Natural killer cell treated with Interleukin-12 subunit alpha and Interleukin-12 subunit beta and Interleukin-15 and Interleukin-18, amount 100 ng/mL, for 72 hours (primary cell): ENCODE measurements at places on chromosomes 5 and 9.

GRCh38 chr5:161094411-161094810 is 242.4 kb upstream of the ATP10B start:
- H3K4me3 ChIP-seq = no peak overlapping the region
- H3K27ac ChIP-seq = no peak overlapping the region
- no peaks in the 10 kb centered on the region for H3K27me3 ChIP-seq
- DNase-seq = no peak

DNA sequence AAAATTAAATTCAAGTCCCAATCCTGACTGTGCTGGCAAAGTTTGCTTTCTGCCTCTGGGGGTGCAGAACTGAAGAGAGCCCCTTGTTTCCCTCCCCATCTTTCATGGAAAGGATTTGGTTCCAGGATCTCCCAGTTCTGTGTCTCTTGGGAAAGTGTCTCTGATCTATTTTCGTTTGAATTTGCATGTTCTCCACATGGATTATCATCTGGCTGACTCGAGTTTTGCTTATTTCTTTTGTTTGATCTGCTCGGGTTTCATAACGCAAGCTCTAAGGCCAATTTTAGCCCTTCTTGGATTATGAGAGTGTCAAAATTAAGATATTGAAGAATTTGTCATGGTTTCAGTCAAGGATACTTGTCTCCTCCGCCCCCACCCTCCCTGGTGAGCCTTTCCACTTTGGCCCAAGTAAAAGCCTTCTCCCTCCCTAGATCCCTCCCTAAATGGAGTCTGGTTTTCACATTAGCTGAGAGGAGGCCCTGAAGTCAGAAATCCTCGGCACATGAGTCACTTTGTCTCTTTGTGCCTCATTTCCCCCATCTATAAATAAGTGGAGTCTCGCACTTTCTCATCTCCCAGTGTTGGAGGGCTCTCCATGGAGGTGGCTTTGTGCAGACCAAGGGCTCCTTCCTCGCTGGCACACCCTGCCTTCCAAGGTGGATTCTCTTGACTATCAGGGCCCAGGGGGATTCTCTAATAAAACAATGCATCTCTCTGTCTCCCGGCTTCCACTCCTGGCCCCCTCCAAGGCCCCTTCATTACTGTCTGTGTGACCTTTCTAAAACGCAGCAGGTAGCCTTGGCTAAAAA is 17.3 kb downstream of the ADRB2 start:
- DNase-seq = no peak
- peak overlapping the region; percentile 90 for H3K27ac ChIP-seq
- no peaks in the 10 kb centered on the region for H3K27me3 ChIP-seq
- peaks cover 70% of the 10 kb centered on the region for H3K4me1 ChIP-seq
- peak overlapping the region; percentile 69 for H3K4me3 ChIP-seq

DNA sequence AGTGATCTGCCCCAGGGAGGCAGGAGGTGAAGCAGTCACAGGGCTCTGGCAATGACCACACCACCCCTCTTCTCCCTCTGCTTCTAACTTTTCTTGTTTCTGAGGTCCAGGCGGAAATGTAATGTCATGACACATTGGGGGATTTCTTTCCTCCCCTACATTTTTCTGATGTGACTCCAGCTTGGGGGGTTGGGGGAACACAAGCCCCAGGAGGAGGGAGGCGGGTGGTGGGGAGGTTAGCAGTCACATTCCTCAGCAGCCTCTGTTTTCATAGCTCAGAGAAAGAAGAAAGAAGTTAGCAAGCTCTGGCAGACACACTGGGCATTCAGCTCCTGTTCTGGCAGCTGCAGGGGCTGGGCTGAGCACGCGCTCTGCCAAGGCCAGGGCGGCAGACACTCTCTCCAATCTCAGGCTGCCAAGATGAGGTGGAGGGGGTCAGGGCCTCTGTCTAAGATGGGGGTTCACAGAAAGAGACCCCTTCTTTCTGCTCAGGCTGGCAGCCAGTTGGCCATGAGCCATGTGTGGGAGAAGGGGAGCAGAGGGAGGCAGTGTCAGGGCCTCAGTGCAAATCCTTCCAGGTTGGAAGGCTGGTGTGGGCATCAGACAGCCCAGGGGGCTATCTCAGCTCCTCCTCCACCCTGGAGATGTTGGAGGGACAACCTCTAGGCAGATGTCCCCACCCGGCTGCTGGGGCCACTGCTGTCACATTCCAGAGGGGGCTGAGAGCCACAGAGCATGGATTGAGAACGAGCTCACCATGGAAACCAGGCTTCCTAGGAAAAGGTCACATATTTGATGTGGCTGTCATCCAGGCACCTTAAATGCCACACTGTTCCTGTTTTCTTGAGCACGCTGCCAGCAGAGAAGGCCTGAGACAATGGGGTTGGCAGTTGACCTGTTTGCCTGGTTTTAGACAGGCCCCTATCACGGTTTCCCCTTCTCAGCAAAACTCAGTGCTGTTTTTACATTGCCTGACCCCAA is 20.1 kb upstream of the PFDN1 start:
- no peak for DNase-seq
- H3K4me3 ChIP-seq = no peak overlapping the region
- no peak overlapping the region for H3K27ac ChIP-seq
- H3K36me3 ChIP-seq = no peaks in the 10 kb centered on the region
- H3K27me3 ChIP-seq = peaks cover 10% of the 10 kb centered on the region

GRCh38 chr5:63032343-63032742 is 453.7 kb downstream of the LRRC70 start:
- H3K4me1 ChIP-seq = no peaks in the 10 kb centered on the region
- no peak overlapping the region for H3K27ac ChIP-seq
- H3K27me3 ChIP-seq = no peaks in the 10 kb centered on the region

DNA sequence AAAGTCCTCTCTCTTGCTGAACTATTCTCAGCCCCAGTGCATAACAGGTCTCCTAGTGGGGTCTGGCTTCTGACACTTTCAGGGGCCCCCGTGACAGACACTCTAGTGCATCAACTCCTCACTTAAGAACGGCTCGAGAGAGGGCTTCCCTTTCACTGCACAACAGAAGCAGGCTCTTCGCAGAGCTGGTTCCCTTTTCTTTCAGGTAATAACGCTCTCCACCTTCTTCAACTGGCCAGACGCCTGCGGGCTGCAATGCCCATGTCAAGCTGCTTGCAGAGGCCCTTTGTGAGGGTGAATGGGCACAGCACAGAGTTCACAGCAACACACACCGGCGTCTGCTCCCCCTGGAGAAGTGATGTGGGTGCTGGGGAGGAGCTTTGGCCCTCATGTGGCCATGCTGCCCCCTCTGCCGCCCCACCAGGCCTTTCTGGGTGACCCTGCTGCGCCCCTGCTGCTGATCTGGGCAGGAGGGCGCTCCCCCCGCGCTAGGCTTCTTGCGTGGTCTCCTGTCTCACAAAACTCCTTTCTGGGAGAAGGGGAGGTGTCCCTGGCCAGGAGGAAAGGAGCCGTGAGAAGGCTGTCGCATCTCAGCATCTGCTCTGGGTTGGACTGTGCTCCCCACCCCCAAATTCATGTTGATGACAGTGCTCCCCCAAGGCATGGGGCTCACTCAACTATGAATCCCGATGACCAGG is 2.4 kb downstream of the MRPL36 start:
- H3K27ac ChIP-seq = no peak overlapping the region
- H3K4me1 ChIP-seq = peaks cover 31% of the 10 kb centered on the region
- no peaks in the 10 kb centered on the region for H3K36me3 ChIP-seq
- H3K27me3 ChIP-seq = no peaks in the 10 kb centered on the region

GRCh38 chr9:126608551-126608950 is 5.2 kb upstream of the LMX1B start:
- DNase-seq = no peak
- peaks cover 32% of the 10 kb centered on the region for H3K27me3 ChIP-seq
- no peak overlapping the region for H3K27ac ChIP-seq
- no peak overlapping the region for H3K4me3 ChIP-seq
- peaks cover 11% of the 10 kb centered on the region for H3K4me1 ChIP-seq

- no peaks in the 10 kb centered on the region for H3K36me3 ChIP-seq
- H3K4me1 ChIP-seq = peaks cover 54% of the 10 kb centered on the region
- peak overlapping the region; percentile 47 for H3K27ac ChIP-seq
- DNase-seq = peak; percentile 89
- peak overlapping the region; percentile 79 for H3K4me3 ChIP-seq
These were observed 5.1 kb downstream of the RGS14 start for GRCh38 chr5:177362610-177363507.

DNA sequence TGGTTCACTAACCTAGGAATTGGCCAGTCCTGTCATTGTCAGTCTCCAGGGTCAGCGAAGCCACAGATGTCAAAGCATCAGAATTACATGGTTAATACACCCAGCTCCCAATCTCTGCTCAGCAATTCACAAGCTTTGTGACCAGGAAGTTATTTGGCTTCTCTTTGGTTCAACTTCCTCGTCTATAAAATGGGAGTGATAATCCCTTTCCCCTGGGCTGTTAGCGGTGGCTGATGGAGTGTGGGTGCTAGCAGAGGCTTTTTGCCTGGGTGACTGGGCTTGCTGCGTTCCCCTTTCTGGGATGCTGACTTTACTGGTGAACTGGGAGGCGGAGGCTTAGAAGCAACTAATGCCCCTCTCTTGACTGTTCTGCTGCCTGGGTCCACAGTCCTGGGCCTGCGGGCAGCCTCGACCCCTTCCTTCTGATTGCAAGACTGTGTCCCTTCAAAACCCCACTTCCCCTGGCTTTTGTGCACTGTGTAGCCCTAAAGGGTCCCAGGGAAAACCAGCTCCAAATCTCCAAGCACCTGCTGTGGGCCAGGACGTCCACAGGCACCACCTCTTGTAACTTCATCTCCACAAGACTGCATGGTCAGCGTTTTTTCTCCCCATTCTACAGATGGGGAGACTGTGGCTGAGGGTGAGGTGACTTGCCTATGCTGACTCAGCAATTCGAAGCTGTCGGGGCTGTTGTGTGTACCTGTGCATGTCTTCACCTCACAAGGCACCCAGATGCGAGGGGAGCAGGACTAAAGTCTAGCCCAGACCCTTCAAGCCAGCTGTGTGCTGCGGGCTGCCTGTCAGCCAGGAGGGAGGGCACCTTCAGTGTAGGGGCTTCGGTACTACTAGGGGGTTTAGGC is 45.2 kb upstream of the NEURL1B start:
- H3K36me3 ChIP-seq = no peaks in the 10 kb centered on the region
- no peaks in the 10 kb centered on the region for H3K4me1 ChIP-seq
- H3K4me3 ChIP-seq = no peak overlapping the region
- H3K27me3 ChIP-seq = peaks cover 13% of the 10 kb centered on the region
- no peak overlapping the region for H3K27ac ChIP-seq

GRCh38 chr9:89678396-89679015 is 73.7 kb downstream of the GADD45G start:
- no peaks in the 10 kb centered on the region for H3K36me3 ChIP-seq
- peaks cover 2% of the 10 kb centered on the region for H3K27me3 ChIP-seq
- H3K4me3 ChIP-seq = no peak overlapping the region
- DNase-seq = no peak
- peak overlapping the region; percentile 27 for H3K27ac ChIP-seq
- no peaks in the 10 kb centered on the region for H3K4me1 ChIP-seq

- peaks cover 12% of the 10 kb centered on the region for H3K36me3 ChIP-seq
- H3K4me1 ChIP-seq = peaks cover 37% of the 10 kb centered on the region
- no peaks in the 10 kb centered on the region for H3K27me3 ChIP-seq
- H3K4me3 ChIP-seq = peak overlapping the region; percentile 94
These were observed 110.6 kb downstream of the PAM start for GRCh38 chr5:102865510-102866236.

- no peak overlapping the region for H3K27ac ChIP-seq
- H3K36me3 ChIP-seq = peaks cover 21% of the 10 kb centered on the region
- no peaks in the 10 kb centered on the region for H3K27me3 ChIP-seq
- peaks cover 60% of the 10 kb centered on the region for H3K4me1 ChIP-seq
- no peak overlapping the region for H3K4me3 ChIP-seq
These were observed 3.6 kb downstream of the FBXO38 start for GRCh38 chr5:148387325-148387724.

- H3K27me3 ChIP-seq = no peaks in the 10 kb centered on the region
- H3K27ac ChIP-seq = no peak overlapping the region
- H3K4me3 ChIP-seq = no peak overlapping the region
- no peaks in the 10 kb centered on the region for H3K36me3 ChIP-seq
- no peak for DNase-seq
These were observed 584.5 kb downstream of the TLE4 start for GRCh38 chr9:80156262-80156661.

- no peak overlapping the region for H3K4me3 ChIP-seq
- H3K4me1 ChIP-seq = no peaks in the 10 kb centered on the region
- no peak for DNase-seq
- peaks cover 34% of the 10 kb centered on the region for H3K27me3 ChIP-seq
- no peaks in the 10 kb centered on the region for H3K36me3 ChIP-seq
These were observed 210.2 kb upstream of the GAS1 start for GRCh38 chr9:87157366-87158031.

- H3K4me3 ChIP-seq = no peak overlapping the region
- no peaks in the 10 kb centered on the region for H3K36me3 ChIP-seq
- DNase-seq = no peak
- H3K27ac ChIP-seq = no peak overlapping the region
- peaks cover 14% of the 10 kb centered on the region for H3K27me3 ChIP-seq
- H3K4me1 ChIP-seq = no peaks in the 10 kb centered on the region
These were observed 122.6 kb downstream of the APBA1 start for GRCh38 chr9:69549310-69550202.

DNA sequence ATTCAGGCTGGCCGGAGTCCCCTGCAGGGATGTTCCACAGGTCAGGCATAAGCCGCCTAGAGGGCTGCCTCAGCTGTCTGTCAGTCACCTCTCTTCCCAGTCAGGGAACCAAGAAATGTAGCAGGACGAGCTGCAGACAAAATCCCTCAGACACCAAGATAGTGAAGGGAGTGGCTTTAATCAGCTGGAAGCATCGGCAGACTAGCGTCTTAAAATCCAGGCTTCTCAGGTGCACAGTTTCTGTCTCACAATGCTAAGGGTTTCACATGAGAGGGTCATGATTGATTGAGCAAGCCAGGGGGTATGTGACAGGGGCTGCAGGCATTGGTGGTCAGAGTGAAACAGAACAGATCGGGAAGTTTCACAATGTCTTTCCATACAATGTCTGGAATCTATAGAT is 247.2 kb downstream of the CDH10 start:
- no peak overlapping the region for H3K4me3 ChIP-seq
- H3K27me3 ChIP-seq = no peaks in the 10 kb centered on the region
- H3K27ac ChIP-seq = no peak overlapping the region
- no peaks in the 10 kb centered on the region for H3K4me1 ChIP-seq
- DNase-seq = no peak

DNA sequence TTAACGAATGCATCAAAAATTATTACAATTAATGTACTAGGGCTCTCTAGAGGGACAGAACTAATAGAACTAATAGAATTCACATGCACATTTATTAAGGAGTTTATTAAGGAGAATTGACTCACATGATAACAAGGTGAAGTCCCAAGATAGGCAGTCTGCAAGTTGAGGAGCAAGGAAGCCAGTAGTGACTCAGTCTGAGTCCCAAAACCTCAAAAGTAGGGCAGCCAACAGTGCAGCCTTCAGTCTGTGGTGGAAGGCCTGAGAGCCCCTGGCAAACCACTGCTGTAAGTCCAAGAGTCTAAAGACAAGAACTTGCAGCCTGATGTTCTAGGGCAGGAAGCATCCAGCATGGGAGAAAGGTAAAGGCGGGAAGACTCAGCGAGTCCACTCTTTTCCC is 633.8 kb downstream of the SEMA5A start:
- DNase-seq = no peak
- H3K27ac ChIP-seq = no peak overlapping the region
- no peaks in the 10 kb centered on the region for H3K36me3 ChIP-seq
- no peak overlapping the region for H3K4me3 ChIP-seq
- H3K4me1 ChIP-seq = no peaks in the 10 kb centered on the region

GRCh38 chr5:117455236-117456233 is 880.9 kb upstream of the SEMA6A start:
- H3K27ac ChIP-seq = no peak overlapping the region
- no peak for DNase-seq
- peaks cover 4% of the 10 kb centered on the region for H3K4me1 ChIP-seq
- H3K36me3 ChIP-seq = no peaks in the 10 kb centered on the region
- H3K27me3 ChIP-seq = no peaks in the 10 kb centered on the region
- H3K4me3 ChIP-seq = no peak overlapping the region
